ENCODE measurements at places on chromosomes 7 and 10.
A peak's percentile ranks its signal among the peaks of the same experiment; 100 is the strongest.

- DNase-seq, result no peak
Observed at GRCh38 chr10:133401500-133401899, 7.5 kb downstream of the MTG1 start.

GRCh38 chr7:140456551-140457051, 22.7 kb downstream of the MKRN1 start:
- no peak for DNase-seq

- no peak for DNase-seq
Observed at GRCh38 chr10:97843281-97843671, 6.4 kb upstream of the GOLGA7B start.

GRCh38 chr7:15396210-15397158, 165.3 kb downstream of the AGMO start:
- no peak for DNase-seq

GRCh38 chr10:21065621-21066248, 168.6 kb upstream of the NEBL start:
- DNase-seq, result no peak

- DNase-seq, result no peak
Observed at GRCh38 chr10:17144032-17144431, 14.4 kb upstream of the CUBN start.

DNA sequence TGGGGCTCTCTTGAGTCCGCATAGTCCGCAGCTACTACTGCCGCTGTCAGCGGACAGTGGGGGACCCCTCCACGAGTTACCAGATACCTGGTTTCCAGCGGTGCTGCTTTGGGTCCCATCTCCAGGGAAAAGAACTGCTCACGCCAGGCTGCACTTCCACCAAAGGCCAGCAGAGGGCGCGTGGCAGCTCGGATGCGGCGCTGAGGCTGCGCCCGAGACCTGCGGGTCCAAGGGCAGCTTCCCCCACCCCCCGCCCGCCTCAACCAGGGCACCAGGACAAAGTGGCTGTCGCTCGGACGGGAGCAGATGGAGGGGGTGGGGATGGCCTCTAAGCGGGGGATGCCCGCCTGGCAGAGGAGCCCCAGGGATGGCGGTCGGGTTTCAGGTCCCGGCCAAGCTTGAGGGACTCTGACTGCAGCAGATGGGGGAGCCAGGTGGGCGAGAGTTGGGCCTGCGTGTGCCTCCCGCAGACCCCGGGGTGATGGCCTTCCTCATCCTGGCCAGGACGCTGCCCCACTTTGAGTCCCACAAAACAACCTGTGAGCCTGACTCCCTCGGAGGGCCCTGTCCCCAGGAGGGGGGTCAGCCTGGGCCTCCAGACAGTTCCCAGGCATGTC, 23.8 kb upstream of the ZNF735 start:
- DNase-seq, result peak; percentile 8

- no peak for DNase-seq
Observed at GRCh38 chr10:5557040-5557721, 32.4 kb downstream of the CALML3 start.

DNA sequence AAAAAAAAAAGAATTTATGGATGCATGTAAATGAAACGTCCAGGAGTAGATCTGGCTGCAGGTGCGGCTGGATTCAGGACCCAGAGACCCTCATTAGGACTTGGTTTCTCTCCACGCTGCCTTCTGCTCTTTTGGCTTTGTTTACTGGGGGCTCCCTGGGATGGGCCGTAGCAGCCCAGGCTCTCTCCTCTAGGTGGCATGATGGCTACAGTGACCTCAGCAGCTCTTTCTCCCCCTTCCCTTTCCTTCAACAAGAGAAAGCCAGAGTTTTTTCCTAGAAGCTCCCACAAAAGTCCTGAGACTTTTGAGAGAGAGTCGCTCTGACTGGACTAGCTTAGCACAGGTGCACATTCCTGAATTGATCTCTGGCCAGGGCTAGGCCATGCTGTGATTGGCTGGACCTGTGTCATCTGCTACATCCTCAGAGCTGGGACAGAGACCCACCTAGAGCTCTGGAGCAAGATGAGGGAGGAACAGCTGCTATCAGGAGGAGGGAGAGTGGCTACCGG, 67.8 kb upstream of the PDCD4 start:
- DNase-seq, result peak; percentile 38

GRCh38 chr10:35364808-35365207, 28.5 kb downstream of the CCNY start:
- no peak for DNase-seq

DNA sequence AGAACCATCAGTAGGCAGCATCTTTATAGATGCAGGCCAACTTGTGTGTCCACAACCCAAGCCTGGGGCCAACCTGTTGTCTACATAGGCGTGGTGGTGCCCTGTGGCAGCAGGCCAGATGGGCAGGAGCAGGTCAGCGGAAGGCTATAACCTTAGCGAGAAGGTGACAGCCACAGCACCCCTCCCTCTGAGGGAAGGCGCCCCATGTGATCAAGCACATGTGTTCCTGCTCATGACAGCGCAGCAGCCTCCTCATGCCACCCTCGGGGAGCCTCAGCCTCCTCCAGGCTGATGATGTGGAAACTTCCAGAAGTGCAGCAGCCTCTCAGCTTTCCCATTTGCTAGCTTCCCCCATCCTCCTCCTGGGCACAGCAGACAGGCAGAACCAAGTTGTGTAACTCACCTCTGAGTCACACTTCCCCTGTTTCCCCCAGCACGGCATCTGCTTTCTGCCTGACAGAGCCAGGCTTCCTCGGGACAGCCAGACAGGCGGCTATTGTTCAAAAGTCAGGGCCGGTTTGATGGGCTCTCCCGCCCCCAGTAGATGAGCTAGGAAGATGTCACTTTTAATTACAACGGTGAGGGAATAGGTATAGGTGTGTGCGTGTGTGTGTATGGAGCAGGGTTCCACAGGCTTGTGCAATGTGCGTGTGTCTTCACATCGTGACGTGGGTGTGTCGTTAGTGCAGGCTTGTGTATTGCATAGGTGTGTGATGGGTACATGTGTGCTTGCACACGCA, 312.0 kb upstream of the ZMIZ1 start:
- no peak for DNase-seq

- DNase-seq, result no peak
Observed at GRCh38 chr10:14089556-14090292, 241.0 kb downstream of the FRMD4A start.

DNA sequence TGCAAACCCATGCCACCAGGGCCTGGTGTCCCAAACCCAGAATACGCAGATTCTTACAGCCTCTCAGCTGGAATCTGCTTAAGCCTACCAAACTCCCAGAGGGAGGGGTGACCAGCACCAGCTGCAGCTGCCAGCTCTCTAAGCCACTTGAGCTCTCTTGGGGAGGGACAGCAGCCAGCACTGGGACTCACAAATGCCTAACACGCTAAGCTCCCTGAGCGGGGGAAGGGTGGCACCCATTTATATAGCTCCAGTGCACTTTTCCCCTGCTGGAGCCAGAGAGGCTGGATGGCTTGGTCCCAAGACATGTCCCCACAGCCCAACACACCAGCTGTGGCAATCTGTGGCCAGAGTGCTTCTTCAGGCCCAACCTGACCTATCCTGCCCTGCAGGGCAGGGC, 326.8 kb upstream of the NRG3 start:
- no peak for DNase-seq
